ENCODE measurements at places on chromosomes 16 and 17. TPM values are rescaled to one million over a fixed set of nuclear protein-coding genes. Genes with fewer than 3 reads are reported as not detected.

GRCh38 chr17:66583112-66583748 lies 251.7 kb upstream of the CACNG5 start:
- no peaks in the 10 kb centered on the region for H3K4me1 ChIP-seq
- no peak overlapping the region for H3K4me3 ChIP-seq
- H3K27me3 ChIP-seq, result no peaks in the 10 kb centered on the region
- peak overlapping the region; percentile 84 for H3K27ac ChIP-seq
- no peaks in the 10 kb centered on the region for H3K36me3 ChIP-seq

HCRT gene
- 1.0 TPM for total RNA-seq

DNA sequence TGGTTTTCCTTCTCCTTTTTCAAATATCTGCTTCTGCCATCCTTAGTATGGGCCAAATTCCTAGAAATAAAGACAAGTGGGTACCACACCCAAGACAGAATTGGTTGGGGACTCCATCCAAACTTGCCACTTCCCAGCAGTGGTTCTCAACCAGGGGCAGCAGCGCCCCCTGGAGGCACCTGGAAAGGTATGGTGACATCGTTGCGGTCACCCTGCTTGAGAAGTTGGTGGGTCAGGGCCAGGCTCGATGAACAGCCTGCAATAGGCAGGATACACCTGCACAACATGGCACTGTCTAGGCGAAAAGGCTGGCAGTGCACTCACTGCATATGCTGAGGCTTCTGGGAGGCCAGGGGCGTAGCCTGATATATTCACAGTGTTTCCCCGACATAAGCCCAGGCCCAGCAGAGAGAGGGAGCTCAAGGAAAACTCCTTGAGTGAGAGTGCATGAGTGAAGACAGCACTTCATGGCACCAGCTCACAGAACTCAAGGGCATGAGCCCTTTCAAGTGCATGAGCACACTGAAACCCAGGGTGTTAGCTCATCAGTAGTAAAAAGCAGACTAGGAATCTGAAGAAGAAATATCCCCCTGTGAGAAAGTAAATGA lies 57.7 kb downstream of the CMC2 start:
- no peaks in the 10 kb centered on the region for H3K4me1 ChIP-seq
- DNase-seq, result peak; percentile 51
- no peak overlapping the region for H3K4me3 ChIP-seq
- H3K27ac ChIP-seq, result no peak overlapping the region

SECTM1 gene
- total RNA-seq, result 3.5 TPM

DNA sequence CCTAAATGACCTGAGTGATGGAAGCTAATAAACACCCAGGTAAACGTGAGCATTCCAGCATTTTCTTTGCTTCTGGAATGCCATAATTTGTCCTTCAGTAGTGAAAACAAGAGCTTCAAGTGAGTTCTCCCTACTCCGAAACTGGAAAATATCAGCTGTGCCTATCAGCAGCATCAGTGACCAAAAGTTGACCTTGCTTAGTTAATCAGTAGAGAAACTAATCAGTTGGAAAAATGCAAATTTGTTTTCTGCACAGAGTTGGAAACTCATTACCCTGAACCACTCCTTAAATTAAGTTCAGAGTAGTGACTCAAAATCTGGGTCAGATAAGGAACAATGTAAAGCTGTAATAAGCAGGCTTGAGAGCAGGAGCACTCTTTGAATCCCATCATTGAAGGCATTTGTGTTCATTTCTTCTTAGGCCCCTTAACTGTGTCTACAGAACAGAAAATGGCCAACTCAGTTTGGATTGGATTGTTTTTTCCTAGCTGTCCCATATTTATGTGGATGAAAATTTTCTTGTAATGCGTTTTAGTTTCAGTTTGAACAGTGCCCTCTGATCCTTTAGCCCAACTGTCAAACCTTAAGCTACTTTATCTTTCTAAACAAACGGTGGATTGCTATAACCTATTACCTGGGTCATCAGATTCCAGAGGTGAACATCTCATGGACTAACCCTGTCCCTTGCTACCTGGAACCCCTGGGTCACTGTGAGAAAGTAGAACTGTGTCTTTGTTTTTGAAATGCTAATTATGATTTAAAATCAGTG lies 290.4 kb downstream of the TOX3 start:
- no peaks in the 10 kb centered on the region for H3K4me1 ChIP-seq
- no peak overlapping the region for H3K27ac ChIP-seq
- H3K36me3 ChIP-seq, result no peaks in the 10 kb centered on the region
- H3K27me3 ChIP-seq, result no peaks in the 10 kb centered on the region
- no peak overlapping the region for H3K4me3 ChIP-seq
- no peak for DNase-seq
